H7 (cell line): ENCODE measurements at places on chromosomes 5 and 9.
A peak's percentile ranks its signal among the peaks of the same experiment; 100 is the strongest.

DNA sequence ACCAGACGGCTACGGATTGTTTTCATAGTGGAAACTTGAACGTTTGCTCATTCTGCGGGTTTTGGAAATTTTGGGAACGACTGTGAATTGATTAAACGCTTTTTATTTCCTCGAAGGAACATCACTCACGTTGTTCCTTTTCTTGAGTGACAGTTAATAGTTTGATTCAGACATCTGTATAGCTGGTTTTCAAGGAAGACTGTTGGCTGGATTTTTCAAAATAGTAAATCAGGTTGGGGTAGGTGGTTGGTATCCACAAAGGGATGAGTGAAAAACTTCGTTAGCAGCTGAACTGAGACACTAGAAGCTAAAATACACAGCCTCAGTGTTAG, 1.1 kb downstream of the TGFBR1 start:
- no peak for DNase-seq

GRCh38 chr5:142644127-142644526, 41.8 kb downstream of the FGF1 start:
- no peak for DNase-seq

DNA sequence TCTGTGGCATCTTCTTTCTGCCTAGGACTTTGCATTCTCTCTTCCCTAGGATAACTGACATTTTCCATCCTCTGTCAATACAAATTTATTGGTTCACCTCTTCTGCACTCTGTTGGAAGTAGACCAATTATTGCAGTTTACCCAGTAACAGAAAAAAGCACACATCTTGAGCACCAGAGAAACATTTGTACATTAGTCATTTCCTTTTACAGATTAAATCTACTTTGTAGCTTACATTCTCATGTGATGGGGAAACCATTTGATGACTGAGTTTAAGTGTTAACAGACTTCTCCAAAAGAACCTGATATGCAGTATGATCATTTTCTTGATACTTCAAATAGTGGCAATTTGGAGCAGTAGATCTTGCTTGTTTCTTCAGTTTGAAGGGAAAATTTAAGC, 1098.8 kb downstream of the DTWD2 start:
- DNase-seq = no peak

- no peak for DNase-seq
These were observed 88.2 kb downstream of the UBE2R2 start for GRCh38 chr9:33905137-33905536.

- peak; percentile 24 for DNase-seq
These were observed 19.7 kb upstream of the ASTN2 start for GRCh38 chr9:117434566-117434965.
